ENCODE measurements at places on chromosomes 16 and 17.

- DNase-seq = no peak
Measured at GRCh38 chr17:77485089-77485833, 344.5 kb downstream of the SEC14L1 start.

DNA sequence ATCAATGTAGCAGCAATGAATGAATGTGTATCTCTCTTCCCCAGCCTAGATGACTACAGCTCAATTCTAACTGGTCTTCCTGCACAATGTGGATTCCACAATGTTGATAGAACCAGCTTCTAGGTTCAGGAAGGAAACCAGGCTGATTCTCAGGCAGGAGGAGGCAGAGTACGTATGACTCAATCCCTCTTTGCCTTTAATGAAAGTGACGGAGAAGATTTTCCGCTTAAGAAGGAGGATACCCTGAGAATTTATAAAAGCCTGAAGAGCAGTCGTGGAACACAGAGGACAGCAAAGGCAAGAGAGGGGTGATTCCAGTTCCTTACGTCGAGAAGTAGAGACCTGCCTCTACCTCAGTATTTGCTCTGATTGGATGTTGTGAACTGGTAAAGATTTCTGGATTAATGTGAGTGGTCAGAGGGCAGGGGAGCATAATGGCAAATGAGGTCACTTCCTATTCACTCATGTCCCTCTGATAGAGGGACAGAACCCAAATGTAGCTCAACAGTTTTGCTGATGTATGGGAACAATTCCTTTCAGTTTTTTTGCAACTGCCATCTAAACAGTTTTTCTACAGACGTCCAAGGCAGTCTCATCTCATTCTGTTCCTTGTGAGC lies 15.0 kb upstream of the SLC16A11 start:
- DNase-seq = no peak

DNA sequence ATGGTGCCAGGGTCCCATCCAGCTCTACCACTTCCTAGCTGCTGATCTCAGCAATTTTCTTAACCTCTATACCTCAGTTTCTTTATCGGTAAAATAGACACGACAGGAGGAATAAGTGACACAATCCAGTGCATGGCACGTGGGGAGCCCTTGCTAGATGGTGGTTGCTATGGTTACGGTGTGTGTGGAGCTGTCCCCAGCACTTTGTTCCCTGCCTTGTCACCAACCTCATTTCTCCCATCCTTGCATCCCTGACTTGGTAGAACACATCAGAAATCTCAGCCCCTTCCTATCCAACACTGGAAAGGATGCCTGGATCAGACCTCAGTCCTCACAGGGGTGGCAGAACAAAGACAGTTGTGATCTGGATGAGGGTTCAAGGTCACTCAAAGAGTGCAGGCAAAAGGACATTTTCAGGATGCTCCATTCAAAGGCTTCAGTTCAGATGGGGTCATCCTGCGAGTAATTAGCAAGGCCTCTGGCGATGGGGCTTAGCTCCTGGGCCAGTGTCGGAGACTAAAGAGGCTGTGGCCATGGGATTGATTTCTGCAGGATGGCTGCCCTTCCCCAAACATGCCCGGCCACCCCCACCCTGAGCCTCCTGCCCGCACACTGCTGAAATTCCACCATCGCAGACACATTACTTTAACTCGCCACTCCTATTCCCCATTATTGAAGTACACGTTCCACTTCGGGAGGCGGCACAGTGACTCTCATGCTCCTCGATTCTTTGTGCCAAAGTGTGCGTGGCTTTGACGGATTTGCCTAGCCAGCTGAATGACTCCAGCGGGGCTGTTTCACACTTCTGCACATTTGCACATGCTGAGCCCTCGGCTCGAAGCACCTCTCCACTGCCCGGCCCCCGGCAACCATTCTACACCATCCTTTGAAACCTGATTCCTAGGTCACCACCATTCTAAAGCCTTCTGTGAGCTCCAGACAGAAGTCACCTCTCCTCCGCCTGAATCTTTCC lies 40.3 kb downstream of the WNT3 start:
- DNase-seq = no peak

- no peak for DNase-seq
Measured at GRCh38 chr17:58786586-58787295, 31.1 kb downstream of the PPM1E start.

GRCh38 chr17:69286257-69286656 lies 40.7 kb downstream of the ABCA5 start:
- no peak for DNase-seq

- no peak for DNase-seq
Measured at GRCh38 chr17:68210570-68211315, 37.1 kb upstream of the AMZ2 start.

DNA sequence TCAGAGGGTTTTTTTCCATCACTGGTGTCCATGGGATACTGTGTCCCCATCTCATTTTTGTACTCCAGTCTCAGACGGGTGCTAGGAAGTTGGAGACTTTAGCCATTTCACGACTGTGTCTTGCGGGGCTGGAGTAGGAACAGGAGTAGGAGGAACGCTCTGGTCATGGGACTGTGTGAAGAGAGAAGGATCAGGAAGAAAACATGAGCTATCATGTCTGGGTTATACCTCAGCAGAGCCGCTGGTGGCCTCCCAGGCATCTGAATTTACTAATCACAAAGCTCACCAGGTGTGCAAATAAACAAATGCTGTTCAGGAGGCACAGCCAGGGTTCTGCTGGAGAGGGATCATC lies 225.4 kb downstream of the SEC14L1 start:
- peak; percentile 17 for DNase-seq

- DNase-seq = no peak
Measured at GRCh38 chr17:19718613-19719354, 2.4 kb upstream of the SLC47A2 start.

DNA sequence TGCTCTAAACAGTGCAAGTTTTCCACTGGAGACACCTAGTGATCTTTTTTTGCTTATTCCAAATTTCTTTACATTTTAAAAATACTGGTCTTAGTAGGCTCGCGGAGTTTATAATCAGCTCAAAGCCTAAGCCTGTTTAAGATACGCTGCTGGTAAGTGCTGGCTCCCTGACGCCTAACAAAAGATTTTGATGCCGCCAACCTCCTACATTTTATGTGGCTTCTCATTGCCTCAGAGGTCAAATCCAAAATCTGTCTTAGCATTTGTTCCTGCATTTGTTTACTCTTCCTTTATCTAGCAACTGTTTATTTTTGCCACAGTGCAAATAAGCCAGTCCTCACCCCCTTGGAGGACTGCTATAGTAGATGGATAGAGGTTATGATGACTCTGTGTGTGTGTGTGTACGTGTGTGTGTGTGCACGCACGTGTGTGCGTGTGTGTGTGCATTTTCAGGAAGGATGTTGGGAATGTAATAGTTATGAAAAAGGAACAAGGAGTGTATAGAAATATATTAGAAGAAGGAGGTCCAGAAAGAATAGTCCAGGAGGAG lies 24.8 kb downstream of the HS3ST3B1 start:
- no peak for DNase-seq

DNA sequence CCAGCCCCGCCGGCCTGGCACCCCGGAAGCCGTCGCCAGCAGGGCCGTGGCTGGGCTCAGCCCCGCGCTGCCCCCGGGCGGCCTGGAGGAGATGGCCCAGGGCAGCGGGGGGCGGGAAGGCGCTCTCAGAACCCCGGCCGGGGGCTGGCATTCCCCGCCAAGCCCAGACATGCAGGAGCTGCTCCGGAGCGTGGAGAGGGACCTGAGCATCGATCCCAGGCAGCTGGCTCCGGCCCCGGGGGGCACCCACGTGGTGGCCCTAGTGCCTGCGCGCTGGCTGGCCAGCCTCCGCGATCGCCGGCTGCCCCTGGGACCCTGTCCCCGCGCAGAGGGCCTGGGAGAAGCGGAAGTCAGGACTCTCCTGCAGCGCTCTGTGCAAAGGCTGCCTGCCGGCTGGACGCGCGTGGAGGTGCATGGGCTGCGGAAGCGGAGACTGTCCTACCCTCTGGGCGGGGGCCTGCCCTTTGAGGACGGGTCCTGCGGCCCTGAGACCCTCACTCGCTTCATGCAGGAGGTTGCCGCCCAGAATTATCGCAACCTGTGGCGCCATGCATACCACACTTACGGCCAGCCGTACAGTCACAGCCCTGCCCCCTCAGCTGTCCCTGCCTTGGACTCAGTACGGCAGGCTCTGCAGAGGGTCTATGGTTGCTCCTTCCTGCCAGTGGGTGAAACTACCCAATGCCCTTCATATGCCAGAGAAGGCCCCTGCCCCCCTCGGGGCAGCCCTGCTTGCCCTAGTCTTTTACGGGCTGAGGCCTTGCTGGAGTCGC lies 551 bp downstream of the WDR81 start:
- DNase-seq = peak; percentile 67

All from retina (tissue), 1 donor.